ENCODE measurements at places on chromosomes 6 and 20.

DNA sequence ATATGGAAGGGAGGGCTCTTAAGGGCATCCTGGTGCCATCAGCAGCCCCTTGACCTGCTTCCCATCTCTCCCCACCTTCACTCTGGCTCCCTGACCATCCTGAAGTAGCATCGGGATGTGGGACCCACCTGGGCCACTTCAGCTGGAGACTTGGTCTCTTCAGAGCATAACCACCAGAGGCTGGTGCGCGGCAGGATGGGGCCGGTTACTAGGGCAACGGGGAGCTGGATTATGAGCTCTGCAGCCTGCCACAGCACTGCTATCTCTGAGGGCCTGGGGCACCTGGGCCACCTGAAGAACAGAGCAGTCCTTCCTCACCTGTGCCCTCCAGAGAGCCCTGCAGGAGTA, 79.7 kb downstream of the SYNJ2 start:
- DNase-seq = peak; percentile 23

DNA sequence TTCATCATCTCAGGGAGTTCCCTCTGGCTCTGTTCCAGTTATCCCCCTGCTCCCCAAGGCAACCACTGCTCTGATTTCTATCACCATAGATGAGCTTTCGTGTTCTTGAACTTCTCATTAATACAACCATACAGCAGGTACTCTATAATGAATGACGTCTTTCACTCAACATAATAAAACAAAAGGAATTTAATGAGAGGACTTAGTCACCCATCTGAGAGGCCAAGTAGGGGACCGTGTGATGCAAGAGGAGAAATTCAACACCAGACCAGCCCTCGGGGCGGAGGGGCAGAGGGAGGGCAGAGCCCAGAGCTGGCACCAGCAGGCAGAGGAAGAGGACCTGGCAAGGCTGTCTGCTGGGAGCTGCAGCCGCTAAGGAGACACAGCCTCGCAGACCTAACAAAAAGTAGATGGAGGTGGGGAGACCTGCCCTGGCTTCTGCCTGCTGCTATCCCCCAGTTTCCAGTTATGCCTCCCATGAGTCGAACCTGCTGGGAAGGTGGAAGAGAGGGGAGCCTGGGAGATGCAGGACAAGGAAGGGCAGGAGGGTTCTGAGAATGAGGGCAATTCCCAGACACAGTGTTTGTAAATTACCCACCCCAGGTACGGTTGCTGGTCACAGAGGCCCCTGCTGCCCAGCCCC, 13.8 kb downstream of the CCN5 start:
- DNase-seq = peak; percentile 10

DNA sequence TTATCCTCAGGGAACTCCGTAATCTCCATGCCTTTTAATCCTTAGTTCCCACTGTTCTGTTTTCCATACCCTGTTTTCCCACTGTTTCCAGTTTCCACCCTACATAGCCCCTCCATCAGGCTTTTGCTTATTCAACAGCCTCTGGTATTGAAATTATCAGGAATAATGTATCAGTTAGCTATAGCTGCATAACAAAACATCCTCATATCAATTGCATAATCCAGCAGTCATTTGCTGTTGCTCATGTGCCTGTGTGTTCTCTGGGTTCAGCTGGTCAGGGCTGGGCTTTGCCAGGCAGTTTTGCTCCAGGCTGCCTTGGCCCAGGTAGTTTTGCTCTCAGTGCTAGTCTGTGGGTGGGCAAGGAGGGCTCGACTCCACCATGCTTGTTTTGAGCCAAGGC, 94.3 kb upstream of the FOXA2 start:
- DNase-seq = no peak

DNA sequence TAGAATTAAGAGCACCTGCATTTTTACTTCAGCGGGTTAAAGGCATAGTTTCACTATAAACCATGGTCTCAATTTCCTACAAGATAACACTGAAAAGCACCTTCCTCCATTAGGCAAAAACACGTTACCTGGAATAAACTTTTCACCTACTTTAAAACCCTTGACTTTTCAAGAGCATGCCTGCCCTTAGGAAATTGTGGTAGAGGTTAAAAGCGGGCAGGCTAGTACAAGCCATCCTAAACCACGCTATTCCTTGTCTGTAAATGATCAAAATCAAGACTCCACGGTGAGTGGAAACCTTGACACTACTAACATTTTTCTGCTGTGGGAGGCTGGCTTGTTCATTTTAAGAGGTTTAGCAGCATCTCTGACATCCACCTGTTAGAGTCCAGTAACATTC, 43.9 kb downstream of the NR2E1 start:
- no peak for DNase-seq

- DNase-seq = no peak
Observed at GRCh38 chr20:62269378-62269777, 31.1 kb downstream of the OSBPL2 start.

- DNase-seq = peak; percentile 74
Observed at GRCh38 chr6:142945049-142945445, at the start of gene HIVEP2. Gene HIVEP2 (minus strand): TSS chr6:142945176. CDS start chr6:142774738, 170,438 bp downstream.

GRCh38 chr6:53752856-53753255, 41.9 kb upstream of the LRRC1 start:
- DNase-seq = no peak

DNA sequence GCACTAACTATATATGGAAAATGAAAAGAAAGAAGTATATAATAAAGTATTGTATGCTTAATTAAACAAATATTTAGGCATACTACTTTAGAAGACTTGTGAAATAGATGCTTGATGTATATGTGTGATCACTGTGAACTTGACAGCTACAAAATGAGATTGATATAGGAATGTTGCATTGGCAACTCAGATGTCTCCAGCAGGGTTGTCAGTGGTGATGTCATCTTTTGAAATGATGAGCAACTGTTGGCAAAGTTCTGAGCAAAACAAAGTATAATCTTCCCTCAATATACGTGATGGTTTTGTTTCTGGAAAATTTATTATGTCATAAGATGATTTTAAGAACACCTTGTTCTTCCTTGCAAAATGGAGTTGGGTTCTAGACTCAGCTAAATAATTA, 133.8 kb downstream of the ARID1B start:
- no peak for DNase-seq

GRCh38 chr6:148972481-148972880, 225.7 kb downstream of the UST start:
- DNase-seq = peak; percentile 90

- DNase-seq = no peak
Observed at GRCh38 chr6:30075094-30075789, at the start of gene RNF39. Gene RNF39 (minus strand): TSS chr6:30075769. CDS start chr6:30075585, 184 bp downstream.

GRCh38 chr6:127182501-127182900, 64.0 kb downstream of the RSPO3 start:
- no peak for DNase-seq

GRCh38 chr6:15911753-15912504, 217.0 kb upstream of the MYLIP start:
- no peak for DNase-seq

GRCh38 chr20:3406481-3407039, 909 bp downstream of the DNAAF9 start:
- DNase-seq = peak; percentile 76

DNA sequence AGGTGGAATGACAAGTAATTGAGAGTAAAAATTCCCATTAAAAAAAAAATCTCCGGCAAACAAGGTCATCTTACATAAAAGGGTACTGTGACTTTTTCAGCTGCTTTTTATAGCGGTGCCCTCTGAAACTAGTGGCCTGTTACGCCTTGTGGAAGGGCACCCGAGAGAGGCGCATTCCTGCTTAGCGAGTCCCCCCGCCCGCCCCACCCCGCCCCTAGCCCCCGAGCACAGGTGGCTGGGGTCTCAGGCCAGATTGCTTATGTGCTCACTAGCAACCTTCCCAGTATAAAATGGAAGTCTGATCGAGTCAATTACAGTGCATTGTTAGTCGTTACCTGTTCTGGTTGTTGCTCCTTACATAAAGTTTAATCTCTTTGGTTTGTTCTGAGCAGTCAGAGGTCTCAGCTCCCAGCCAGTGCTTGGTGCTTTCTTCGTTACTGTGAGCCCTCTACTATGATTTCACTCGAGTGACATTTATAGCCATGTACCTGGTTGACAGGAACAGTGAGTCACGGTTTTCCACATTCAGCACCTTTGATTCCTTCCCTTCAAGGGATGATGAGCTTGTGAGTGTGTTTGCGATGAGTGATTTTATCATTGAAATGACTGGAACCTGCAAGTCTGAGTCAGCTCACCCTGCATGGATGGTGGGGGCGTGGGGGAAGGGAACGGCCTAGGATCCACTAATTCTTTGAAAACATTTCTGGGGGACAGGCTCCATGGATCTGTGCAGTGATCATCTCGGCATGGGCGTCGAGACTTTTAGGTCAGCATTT, 47.6 kb downstream of the ZDHHC14 start:
- no peak for DNase-seq

- DNase-seq = no peak
Observed at GRCh38 chr6:143773506-143774150, 69.5 kb upstream of the LTV1 start.

DNA sequence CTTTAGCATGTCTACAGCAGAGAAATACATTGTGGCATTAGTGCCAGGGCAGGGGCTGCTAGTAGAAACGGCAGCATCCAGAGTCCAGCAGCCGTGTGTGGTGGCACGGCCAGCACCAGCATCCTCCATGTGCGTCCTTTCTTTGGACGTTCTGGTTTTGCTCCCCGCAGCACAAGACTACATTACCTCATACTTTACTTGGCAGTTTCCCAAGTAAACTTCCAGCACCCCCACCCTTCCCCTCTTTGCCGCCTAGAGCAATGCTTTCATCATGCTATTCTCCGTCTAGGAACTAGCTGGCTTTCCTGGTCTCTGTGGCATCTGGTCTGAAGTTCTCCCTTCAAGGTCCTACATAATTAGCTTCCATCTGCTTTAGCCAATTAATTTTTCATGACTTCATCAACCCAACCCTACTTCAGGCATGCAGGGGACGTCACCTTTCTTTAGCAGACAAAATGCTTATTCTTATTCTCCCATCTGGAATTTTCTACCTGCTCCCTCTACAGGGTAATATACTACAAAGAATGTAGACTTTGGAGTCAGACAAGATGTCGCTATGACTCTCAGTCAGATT, 67.6 kb downstream of the BLOC1S5 start:
- no peak for DNase-seq

- peak; percentile 45 for DNase-seq
Observed at GRCh38 chr6:15927531-15928225, 201.2 kb upstream of the MYLIP start.

GRCh38 chr6:20680697-20681165, 146.5 kb downstream of the CDKAL1 start:
- no peak for DNase-seq

DNA sequence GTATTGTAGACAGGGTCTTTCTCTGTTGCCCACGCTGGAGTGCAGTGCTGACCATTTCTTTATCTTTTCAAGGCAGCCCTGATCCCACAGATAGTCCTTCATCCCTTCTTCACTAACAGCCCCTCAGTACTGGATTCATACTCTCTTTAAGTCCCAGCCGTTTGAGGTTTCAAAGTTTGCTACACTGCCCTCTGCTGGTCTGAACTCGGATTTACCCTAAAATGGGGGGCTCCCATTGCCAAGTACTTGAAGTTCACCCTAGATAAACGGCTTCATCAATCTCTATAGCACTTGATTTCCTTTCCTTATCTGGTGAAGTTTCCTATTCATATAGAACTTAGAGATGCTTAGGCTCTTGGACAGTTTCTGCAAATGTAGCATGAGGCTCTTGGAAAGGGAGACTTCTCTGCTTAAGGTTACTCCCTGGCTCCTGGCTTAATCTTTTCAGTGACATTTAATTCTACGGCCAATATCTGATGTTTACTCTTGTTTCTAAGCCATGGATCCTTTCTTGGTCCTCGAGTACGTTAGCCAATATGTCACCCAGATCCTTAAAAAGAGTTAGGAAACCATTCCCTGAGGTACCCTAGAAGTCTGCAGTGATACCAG, 21.4 kb upstream of the PREP start:
- peak; percentile 70 for DNase-seq

DNA sequence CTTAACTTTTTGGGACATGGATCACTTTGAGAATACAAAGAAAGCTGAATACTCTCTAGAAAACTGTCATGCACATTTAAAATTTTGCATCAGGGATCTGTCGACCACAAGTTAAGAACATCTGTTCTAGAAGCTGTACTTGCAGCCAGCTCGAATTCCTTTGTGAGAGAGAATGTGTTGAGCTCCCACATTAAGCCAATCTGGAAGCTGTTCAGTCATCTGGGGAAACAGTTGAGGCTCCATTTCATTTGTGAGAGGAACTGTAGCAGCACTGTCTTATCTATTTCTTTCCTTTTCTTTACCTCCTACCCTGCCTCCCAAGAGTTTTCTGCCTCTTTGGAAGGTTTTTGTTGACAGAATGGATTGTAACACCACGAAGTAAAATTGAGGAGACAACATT, 50.8 kb downstream of the KAT14 start:
- no peak for DNase-seq

GRCh38 chr6:83978324-83978734, 55.2 kb upstream of the MRAP2 start:
- no peak for DNase-seq

GRCh38 chr20:6680441-6680840, 87.0 kb upstream of the BMP2 start:
- DNase-seq = peak; percentile 69

DNA sequence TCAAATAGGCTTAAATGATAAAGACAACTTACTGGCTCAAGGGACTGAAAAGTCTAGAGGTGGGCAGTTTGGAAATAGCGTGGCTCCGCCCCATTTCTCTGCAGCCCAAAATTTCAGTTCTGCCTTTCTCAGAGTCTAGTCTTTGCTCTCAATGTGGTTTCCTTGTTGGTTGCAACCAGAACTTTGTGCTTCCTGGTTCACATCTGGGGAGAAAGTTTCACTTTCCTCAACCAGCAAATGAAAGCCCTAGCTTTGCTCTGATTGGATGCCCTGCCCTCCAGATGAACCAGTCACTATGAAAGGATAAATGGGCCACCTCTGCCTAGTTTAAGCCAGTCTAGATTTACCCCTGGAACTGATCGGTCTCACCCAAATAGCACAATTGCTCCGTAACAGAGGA, 14.9 kb downstream of the SYCP2L start:
- DNase-seq = no peak

- no peak for DNase-seq
Observed at GRCh38 chr6:26195924-26196845, 109.0 kb downstream of the HFE start.

GRCh38 chr6:6942831-6943230, 164.9 kb upstream of the RREB1 start:
- DNase-seq = peak; percentile 77

GRCh38 chr6:167119670-167120582, 3.0 kb upstream of the CCR6 start:
- no peak for DNase-seq

GRCh38 chr20:42295592-42295991, 677.4 kb upstream of the CHD6 start:
- no peak for DNase-seq

DNA sequence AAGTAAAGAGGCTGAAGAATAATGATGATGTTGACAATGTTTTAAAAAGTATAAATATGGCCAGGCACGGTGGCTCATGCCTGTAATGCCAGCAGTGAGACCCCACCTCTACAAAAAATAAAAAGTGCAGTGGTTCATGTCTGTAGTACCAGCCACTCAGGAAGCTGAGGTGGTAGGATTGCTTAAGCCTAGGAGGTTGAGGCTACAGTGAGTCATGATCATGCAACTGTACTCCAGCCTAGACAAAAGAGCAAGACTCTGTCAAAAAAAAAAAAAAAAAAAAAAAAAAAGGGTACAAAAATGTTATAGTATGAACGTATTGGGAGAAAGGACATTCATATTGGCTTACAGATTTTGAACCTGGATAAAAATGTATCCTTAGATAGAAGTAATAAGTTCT, 543.1 kb upstream of the IRAK1BP1 start:
- no peak for DNase-seq

All from NCI-H1417 (cell line).